ENCODE measurements at places on chromosomes 2 and 18.

DNA sequence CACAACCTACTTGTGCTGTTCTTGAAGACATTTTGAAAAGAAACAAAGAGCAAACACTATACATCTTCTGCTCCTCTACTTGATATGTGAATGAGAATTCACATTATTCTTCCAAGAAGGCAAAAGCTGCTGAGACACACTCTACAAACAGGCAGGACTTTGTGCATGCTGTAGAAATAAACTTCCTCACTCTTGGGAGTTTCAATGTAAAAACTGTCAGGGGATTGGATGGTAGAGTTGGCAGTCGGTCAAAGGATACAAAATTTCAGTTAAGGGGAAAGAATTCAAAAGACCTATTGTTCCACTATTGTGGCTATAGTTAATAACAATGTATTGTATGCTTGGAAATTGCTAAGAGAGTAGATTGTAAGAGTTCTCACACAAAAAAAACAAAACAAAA is 196.3 kb downstream of the MC4R start:
- no peak for DNase-seq

DNA sequence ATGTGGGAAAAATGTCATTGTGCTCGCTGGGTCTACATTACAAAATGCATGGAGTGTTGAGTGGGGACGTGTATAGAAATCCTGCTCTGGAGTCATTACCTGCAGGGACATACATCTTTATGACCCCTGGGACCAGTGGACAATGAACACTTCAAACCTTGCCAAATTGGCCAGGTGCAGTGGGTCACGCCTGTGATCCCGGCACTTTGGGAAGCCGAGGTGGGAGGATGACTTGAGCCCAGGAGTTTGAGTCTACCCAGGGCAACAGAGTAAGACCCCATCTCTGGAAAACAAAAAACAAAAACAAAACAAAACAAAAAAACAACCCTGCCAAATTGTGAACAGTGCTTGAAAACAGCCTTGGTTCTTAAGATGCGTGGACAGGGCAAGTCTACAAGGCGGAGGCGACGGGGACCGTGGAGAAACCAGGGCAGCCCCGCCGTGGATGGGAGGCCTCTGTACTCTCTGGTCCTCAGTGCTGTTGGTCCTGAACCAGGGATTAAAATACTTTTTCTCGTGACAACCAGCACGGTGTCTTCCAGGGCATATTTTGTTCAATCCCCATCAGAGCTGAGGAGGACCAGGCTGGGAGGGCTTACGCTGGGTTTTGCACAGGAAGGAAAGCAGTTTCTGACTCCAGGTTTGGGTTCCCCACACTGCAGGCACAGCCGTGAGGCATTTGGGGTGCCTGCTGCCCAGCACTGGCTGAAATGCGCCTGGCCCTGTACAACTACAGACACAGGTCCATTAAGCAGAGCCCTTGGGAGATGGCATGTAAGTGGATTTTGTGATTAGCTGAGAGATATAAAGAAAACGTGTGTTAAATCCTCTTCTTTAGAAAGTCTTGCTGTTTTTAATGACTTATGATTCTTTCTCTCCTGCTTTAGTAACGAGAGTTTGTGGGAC is 13.7 kb downstream of the COLEC11 start:
- no peak for DNase-seq

DNA sequence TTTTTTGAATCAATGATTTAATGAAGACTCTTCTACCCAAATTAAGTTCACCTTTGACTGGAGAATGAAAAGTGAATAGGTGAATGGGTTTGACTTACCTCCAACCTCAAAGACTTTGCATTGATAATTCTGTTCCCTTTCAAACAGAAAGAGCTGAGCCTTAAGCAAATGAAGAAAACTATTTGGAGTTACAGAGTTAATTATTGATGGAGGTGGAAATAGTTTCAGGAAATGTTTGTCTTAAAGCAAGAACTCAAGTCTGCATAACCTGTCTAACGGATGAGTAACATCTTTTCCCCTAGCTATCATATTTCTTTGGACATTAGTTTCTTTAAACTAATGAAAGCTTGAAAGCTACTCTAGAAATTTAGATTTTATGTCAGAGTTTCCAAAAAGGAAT is 166.5 kb downstream of the CERS6 start:
- DNase-seq: no peak

DNA sequence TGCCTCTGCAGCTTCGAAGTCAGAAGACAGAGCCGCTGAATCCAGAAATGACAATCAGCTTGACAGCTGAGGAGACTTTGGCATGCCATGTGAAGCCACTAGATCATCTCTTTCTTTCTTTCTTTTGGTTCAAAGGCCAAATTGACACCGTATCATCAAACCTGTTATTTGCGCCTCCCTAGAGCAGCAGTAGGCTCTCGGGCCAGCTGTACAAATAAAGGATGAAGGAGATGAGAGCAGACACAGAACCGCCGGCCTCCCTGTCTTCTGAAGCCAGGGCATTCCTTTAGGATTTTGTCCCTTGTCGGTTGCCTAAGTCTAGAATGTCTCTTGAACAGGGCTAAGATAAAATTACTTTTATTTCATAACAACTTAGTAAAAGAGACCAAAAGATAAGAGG is 36.8 kb downstream of the COL4A4 start:
- no peak for DNase-seq

- DNase-seq: no peak
These were observed 137.5 kb downstream of the SH3RF3 start for GRCh38 chr2:109266496-109266895.

GRCh38 chr2:238928520-238929241 is 80.8 kb downstream of the TWIST2 start:
- no peak for DNase-seq

DNA sequence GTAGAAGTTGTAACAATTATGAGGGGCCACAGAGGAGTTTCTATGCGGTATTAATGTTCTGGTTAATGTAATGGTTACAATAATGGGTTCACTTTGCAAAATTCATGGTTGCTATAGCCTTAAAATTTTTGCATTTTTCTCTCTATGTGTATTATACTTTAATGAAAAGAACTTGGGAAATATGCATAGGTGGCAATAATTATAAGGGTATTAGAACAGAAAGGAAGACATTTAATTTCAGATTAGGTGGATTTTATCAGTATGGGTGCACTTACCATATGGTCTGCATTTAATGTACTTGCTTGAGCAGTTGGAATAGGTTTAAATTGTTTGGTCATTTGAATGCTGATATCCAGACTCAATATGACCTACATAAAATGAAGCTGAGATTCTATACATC is 161.6 kb upstream of the TACR1 start:
- DNase-seq: no peak

Measured in NCI-H2029 (cell line).